ENCODE measurements at places on chromosomes 2 and 18.
A peak's percentile ranks its signal among the peaks of the same experiment; 100 is the strongest.

GRCh38 chr2:9836517-9836916 lies 6.8 kb upstream of the TAF1B start:
- DNase-seq: no peak

GRCh38 chr2:121955872-121956271 lies 200.4 kb downstream of the TSN start:
- no peak for DNase-seq

GRCh38 chr2:221590861-221591365 lies 18.8 kb upstream of the EPHA4 start:
- DNase-seq: no peak

DNA sequence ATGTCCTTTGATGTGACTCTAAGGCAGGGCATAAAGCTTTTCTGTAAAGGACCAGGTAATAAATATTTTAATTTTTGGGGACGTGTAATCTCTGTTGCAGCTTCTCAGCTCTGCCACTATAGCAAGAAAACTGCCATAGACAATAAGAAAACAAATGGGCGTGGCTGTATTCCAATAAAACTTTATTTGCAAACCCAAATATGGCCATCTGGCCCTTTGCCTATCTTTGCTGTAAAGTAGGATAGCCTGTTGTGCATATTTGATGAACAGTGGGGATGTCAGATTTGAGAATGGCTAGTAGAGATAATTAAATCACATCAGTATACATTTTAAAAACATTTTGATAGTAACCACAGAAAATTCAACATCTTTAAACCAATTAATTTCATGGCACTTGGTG lies 95.6 kb upstream of the NOSTRIN start:
- no peak for DNase-seq

GRCh38 chr18:13710414-13710831 lies 15.9 kb downstream of the FAM210A start:
- DNase-seq: no peak

DNA sequence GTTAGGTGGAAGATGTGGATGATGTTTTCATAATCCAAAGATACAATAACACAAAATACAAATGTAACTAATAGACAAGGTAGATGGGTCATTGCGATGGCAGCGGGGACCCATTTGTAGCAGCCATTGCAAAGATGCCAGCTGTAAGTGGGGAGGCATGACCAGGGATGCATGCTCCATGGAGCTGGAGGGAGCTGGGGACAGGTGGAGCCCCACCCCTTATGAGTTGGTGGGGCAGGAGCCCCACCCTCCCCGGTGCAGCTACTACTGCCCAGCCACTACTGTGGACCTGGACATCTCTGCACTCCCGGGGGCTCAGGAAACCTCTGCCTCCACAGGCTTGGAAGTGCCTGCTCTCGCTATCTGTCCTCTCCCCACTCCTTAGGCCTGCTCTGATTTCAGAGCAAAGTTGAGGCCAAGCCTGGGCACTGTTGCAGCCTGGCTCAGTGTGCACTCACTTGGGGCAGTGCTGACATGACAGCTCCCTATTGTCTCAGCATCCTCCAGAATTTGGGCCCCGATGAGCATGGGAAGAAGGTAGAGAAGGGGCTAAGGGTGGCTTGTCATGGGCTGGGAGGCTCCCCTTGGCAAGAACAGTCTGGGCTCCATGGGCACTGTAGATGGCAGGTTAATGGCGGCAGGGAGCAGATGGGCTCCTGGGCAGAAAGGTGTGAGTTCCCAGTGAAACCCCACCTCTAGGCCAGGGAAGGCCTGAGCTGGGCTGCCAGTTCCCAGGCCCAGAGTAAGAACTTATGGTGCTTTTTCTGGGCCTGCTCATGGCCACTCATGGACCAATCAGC lies 81.1 kb downstream of the ZNF804A start:
- no peak for DNase-seq

- no peak for DNase-seq
Measured at GRCh38 chr2:207706936-207707860, 4.2 kb upstream of the CCNYL1 start.

- no peak for DNase-seq
Measured at GRCh38 chr2:15047184-15047583, 414.7 kb downstream of the LRATD1 start.

GRCh38 chr2:21422724-21423522 lies 299.2 kb downstream of the TDRD15 start:
- no peak for DNase-seq

DNA sequence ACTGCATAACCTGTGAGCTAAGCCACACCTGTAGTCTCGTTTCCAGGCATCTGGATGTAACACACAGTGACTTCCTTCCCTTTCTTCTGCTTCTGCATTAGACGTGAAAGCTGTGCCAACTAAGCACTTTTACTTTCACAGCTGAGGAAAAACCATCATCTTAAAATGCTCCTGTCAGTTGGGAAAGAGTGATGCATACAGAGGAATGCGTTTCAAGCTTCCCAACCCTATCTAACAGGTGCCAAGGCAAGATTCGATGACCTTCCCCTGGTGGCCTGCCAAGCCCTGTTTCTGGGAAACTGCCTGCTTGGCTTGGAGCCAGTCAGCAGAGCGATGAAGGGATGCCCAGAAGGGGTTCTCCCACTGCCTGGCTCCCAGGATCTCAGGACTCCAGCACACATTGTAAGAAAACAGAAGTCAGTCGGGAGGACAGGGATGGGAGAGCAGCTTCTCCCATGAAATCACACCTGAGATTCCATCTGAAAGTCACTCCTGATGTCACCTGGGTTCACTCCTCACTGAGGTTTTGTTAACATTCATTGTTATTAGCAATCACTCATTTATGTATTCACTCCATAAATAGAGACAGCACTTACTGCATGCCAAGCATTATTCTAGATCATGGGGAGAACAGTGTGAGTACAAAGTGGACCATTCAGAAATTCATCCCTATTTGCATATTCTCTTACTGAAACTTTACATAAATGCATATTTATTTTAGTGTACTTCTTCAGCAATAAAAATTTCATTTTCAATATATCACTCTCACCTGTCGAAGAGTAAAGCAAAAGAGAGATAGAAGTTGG lies 64.1 kb downstream of the DTNA start:
- peak; percentile 64 for DNase-seq

GRCh38 chr18:6069103-6069502 lies 173.8 kb upstream of the TMEM200C start:
- DNase-seq: no peak

DNA sequence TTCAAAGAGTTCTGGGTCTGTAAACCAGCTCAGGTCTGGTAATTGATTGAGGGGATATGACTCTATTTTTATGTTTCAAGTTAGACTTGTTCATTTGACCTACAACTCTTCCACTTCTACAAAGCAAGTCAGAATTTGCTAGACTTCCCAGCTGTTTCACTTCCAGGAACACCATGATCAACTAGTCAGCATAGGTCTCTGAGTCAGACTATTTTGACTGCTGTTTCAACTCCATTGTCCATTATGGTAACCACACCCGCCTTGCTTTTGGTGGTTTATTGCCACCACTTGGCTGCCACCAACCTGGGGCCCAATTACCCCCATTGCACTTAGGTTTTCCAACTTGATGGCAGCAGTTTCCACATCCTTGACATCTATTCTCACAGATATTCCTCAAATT lies 116.6 kb downstream of the LAMA3 start:
- DNase-seq: no peak

DNA sequence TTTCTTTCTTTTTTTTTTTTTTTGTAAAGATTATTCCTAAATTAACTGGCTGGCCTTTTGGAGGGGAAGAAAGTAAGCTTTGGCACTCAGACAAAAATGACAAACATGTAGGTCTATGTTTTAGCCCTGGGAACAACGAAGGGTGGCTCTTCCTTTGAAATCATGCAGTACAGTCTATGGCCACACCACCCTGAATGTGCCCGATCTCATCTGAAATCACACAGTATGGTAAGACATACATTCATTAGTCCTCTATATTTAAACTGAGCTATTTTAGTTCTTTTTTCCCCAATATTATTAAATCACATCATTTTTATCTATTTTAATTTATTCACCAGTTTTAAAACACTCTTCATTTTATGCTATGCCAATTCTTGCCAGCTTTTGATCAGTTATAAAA lies 48.2 kb downstream of the PLA2R1 start:
- no peak for DNase-seq

DNA sequence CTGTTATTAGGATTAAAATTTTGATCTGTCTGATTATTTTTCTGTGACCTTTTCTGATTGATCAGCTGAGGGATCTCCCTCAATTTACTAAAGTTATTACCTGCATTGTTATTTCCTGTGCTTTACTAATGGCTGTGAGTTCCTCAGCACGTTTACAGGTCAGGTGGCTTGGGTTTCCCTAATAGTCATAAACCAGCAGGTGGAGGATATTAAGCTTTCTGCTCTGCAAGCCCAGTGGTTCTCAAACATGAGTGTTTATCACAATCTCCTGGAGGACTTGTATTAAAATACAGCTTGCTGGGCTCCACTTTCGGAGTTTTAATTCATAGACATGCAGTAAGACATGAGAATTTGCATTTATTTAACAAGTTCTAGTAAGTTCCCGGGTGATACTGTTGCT lies 22.4 kb upstream of the UGP2 start:
- no peak for DNase-seq

DNA sequence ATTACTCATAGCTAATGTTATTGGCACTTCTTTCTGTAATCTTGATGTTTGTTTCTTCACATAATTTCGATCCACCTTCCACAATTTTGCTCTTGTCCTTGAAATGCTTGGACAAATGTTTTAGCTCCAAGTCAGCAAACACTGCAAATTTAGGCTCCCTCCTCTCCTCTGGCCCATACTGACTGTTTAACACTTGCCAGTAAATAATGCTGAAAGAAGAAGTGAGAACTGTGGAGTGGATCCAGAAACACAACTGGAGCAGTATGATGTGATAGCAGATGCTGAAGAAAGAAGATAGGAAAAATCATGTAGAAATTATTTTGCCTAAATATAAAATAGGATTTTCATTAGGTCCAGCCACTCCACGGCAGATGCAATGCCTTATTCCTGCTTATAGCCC lies 415.0 kb upstream of the GYPC start:
- DNase-seq: no peak

DNA sequence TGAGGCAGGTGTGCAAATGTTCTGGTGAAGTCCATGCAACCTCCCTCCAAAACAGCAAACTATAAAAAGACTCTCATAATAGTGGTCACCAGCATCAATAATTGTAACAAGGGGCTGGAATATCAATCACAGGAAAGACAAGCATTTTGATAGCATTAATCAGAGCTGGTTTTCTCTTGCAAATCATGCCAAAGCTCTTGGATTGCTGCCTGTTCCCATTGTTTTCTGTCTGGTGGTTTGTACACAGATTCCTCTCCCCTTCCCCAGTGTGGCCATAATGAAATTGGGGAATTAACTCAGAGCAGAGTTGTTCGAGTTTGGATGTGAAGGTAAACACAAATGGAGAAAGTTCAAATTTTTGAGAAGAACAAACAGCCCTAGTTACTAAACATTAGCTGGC lies 134.2 kb downstream of the CDCA7 start:
- DNase-seq: no peak

DNA sequence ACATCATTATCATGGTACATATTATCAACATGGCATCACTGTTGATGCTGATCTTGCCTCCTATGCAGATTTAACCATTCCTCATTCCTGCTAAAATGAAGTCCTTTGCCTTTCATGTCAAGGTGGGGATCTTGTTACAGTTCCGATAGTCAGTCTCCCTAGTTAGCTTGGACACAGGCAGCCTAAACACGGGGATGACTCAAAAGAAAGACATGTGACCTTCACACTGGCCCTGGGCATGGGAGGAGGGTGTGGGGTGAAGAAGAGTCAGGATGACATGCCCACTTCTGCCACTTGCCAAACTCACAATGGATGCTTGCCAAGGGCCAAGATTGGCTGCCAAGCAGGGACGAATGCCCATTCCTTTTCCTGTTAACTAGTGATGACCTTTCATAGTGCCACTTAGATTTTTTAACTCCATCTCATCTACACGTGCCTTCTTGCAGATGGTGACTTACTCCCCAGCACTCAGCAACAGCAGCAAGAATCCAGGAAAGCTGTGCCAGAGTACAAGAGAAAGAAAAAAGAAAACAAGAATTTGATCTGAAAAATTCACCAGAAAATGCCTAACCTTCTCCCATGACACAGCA lies 13.9 kb upstream of the SLC1A4 start:
- no peak for DNase-seq

DNA sequence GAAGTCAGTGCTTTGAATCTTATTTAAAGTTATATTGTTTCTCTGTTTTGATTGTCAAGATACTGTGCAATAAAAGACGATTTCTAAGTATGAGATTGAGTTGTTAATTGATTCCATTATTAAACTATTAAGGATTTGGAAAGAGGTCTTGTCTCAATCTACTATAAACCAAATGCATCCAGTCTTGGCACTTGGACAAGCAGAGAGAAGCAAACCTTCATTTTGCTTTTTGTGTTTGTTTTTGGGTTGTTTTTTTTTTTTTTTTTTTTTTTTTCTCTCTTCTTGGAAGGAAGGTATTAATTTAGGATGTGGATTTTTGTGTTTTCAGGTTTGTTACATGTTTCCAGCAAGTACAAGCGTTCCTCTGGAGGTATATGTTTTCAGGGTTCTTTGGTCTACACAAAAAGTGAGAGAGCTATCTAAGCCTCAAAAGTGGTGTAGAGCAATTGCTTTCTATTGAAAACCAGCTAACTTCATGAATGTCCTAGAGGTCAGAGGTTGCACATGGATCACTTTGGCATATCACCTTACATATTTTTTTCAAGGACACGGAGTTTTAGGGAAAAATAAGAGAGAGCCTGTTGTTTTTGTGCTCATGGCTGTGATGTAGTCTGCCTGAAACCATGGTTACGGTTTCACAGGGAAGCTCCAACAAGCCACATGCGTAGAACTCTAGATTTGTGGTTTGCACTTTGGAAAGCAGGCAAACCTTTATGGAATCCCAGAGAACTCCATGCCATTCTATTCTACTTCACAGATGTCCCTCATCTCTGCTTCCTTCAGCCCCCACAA lies 1.8 kb downstream of the PRKCE start:
- DNase-seq: no peak

DNA sequence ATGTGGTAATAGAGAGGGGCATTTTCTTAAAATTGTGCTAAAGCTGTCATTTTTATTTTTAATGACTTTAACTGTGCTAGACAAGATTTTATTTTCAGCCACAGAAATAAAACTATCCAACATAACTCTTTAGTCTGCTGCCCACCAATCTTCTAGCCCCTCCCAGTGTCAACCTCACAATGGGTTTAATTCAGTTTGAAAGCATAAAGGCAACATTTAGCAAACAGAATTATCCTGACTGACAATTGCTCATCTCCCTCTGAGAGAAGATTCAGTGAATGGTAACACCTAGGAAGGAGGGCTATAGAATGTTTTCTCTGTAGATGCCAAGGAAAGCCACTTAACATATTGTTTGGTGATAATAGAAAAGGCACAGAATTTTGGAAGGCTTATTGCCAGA lies 5.2 kb downstream of the ERMN start:
- DNase-seq: no peak

GRCh38 chr2:16196687-16197503 lies 256.5 kb downstream of the MYCN start:
- DNase-seq: no peak

- peak; percentile 4 for DNase-seq
Measured at GRCh38 chr2:18435426-18436037, 124.9 kb downstream of the RDH14 start.

DNA sequence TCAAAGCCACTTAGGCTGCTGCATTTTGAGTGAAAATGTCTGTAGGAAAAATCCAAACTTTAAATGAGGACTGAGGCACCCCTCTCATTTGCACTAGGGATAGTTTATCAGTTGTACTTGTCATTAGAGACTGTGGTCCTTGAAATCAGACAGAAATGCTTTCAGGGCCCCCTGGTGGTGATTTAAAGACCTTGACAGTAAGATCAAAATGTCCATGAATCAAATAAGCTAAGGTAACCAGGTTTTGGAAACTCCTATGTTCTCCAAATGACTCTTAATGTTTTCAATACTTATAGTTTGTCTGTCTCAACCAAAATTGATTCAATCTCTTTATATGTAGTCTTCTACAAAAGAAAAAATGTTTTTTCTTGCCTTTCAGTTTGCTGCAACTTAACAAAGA lies 28.8 kb upstream of the DDX18 start:
- peak; percentile 25 for DNase-seq
